CD4-positive, alpha-beta memory T cell (primary cell): ENCODE measurements at places on chromosomes 2 and 18.
A peak's percentile ranks its signal among the peaks of the same experiment; 100 is the strongest.

- DNase-seq = peak; percentile 57
Observed at GRCh38 chr18:69898241-69898861, 49.3 kb downstream of the CD226 start.

- DNase-seq = no peak
Observed at GRCh38 chr2:27236136-27236535, 19.0 kb downstream of the CAD start.

GRCh38 chr18:37445368-37445767, 120.2 kb downstream of the CELF4 start:
- DNase-seq = no peak

- no peak for DNase-seq
Observed at GRCh38 chr2:10717628-10718027, 3.8 kb upstream of the ATP6V1C2 start.

GRCh38 chr18:42053188-42053781, 98.3 kb downstream of the PIK3C3 start:
- peak; percentile 43 for DNase-seq
